Activated B cell treated with CpG ODN at 0.5 μM for 24 hours (primary cell): ENCODE measurements at places on chromosomes 6 and 20.

DNA sequence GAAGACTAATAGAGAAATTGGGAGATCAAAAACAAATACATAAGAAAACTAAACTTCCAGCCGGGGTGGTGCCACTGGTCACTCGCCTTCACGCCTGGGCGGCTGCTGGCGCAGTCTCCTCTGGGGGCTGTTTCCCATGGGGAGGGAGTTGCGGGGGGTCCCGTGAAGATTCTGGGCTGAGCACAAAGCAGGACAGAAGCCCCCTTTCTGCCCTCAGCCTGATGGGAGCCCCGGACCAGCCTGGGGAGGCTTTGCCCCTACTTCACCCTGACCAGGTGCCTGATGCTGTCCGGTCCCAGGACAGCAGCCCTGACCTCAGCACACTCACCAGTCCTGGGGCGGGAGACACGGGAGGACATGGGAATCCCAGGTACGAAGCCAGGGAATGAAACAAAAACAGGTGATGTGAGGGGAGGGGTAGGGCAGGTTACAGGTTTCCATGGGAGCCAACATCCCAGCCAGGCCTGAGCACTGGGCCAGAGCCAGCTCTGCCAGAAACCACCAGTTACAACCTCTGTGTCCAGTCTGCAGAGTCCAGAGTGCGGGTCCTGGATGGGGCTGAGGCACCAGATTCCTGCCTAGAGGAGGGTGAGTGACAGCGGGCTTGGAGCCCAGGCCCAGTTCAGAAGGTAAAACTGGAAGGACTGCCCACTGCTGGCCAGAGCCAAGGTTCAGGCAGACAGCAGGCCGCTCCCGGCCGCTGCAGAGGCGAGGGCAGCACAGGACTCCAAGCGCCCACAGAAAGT lies 326.4 kb downstream of the TAF4 start:
- H3K27me3 ChIP-seq = no peaks in the 10 kb centered on the region
- H3K27ac ChIP-seq = no peak overlapping the region
- H3K4me3 ChIP-seq = no peak overlapping the region
- H3K4me1 ChIP-seq = no peaks in the 10 kb centered on the region
- DNase-seq = no peak
- no peaks in the 10 kb centered on the region for H3K36me3 ChIP-seq

DNA sequence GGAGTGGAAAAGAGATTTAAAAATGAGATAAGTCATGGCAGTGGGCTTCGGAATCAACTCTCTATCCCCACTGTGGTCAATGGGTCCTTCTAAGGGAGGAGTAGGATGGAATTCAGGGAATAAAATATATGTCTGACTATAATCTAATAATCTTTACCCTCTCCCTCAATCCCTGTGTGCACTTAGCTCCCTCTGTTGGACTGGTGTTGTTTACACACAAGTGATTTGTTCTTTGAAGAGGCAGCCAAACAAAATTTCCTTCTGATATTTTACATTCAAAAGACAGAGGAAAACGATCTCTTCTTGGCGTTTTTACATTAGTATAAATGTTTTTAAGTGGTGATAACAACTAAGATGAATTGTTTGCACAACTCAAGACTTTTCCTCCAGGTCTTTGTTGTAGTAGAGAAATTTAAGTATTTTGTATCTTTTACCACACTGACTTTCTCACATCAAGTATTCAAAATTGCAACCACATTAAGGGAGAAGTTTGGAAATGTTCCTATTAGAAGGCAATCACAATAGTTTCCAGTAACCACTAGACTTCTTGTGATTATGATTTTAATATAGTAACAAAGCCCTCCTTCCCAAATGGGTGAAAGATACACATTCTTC lies 317.8 kb downstream of the CENPW start:
- H3K36me3 ChIP-seq = no peaks in the 10 kb centered on the region
- H3K27me3 ChIP-seq = no peaks in the 10 kb centered on the region
- no peak for DNase-seq
- H3K4me1 ChIP-seq = no peaks in the 10 kb centered on the region
- no peak overlapping the region for H3K27ac ChIP-seq

DNA sequence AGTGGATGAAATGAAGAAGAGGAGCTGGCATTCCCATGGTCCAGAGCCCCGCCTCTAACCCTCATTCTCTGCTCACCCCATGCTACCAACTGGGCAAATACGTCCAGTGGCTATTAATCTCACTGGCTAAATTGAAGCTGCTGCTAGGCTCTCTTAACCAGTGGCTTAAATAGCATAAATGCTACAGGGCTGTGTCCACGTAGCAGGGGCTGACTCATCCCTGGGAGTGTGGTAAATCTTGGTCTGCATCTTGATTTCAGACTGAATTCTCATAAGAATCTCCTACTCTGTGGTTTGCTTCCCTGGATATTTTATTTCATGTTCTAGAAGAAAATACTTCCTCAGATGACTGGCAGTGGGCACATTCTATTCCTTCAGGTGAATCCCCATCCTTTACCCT lies 193.1 kb upstream of the ARG1 start:
- peaks cover 20% of the 10 kb centered on the region for H3K4me1 ChIP-seq
- H3K4me3 ChIP-seq = no peak overlapping the region
- peaks cover 3% of the 10 kb centered on the region for H3K27me3 ChIP-seq
- no peak for DNase-seq

GRCh38 chr6:1667012-1667804 lies 57.5 kb downstream of the FOXC1 start:
- peaks cover 3% of the 10 kb centered on the region for H3K27me3 ChIP-seq
- no peak overlapping the region for H3K27ac ChIP-seq
- H3K36me3 ChIP-seq = no peaks in the 10 kb centered on the region
- DNase-seq = no peak
- no peak overlapping the region for H3K4me3 ChIP-seq

DNA sequence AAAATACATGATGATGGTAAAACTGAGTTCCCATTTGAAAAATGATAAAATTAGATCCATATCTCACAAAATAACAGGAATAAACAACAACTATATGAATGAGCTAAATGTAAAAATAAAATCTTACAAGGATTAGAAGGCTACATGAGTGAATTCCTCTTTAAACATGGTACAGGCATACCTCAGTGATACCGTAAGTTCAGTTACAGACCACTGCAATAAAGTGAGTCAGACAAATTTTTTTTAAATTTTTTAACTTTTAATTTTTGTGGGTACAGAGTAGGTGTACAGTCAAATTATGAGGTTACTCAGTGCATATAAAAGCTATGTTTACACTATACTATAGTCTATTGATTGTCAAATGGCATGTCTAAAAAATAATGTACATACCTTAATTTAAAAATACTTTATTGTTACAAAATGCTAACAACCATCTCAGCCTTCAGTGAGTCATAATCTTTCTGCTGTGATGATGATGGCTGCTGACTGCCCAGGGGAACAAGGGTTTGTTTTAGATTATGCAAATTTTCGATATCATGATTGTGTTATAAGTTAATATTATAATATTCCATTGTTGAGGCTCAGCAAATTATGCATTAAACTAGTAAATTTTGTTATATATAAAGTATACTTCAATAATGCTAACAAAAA lies 222.8 kb upstream of the RUNX2 start:
- no peak overlapping the region for H3K4me3 ChIP-seq
- no peaks in the 10 kb centered on the region for H3K36me3 ChIP-seq
- H3K27ac ChIP-seq = no peak overlapping the region
- H3K27me3 ChIP-seq = no peaks in the 10 kb centered on the region
- H3K4me1 ChIP-seq = peaks cover 8% of the 10 kb centered on the region
- DNase-seq = no peak

DNA sequence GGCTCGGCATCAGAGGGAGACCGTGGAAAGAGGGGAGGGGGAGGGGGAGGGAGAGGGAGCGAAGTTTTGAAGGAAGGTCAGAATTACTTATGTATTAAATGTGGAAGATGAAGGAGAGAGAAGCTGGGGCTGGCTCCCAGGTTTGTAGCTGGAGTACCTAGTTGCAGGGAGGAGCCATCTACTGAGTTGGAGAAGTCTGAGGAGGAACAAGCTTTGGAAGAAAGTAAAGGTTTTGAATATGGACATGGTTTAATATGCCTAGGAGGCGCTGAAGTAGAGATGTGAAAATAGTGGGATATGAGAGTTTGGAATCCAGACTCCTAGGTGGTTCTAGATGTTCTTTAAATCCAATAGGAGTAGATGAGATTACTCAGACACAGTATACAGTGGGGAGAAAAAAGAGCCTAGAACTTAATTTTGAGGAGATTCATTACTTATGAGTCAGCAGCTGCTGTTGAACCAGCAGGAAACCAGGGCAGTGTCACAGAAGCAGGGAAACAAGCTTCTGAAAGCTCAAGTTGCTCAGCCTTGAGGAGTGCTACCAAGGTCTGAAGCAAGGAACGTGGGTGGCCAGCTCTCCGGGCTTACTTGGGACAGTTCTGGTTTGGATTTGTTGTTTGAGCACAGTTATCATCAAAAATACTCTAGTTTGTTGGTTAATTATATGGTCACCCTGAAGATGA lies 149.3 kb downstream of the UTRN start:
- no peak overlapping the region for H3K27ac ChIP-seq
- H3K36me3 ChIP-seq = peaks cover 69% of the 10 kb centered on the region
- H3K4me1 ChIP-seq = peaks cover 7% of the 10 kb centered on the region

- no peaks in the 10 kb centered on the region for H3K27me3 ChIP-seq
- DNase-seq = no peak
- no peak overlapping the region for H3K4me3 ChIP-seq
- H3K4me1 ChIP-seq = no peaks in the 10 kb centered on the region
- H3K27ac ChIP-seq = no peak overlapping the region
Measured at GRCh38 chr6:94401311-94401710, 982.0 kb upstream of the EPHA7 start.

GRCh38 chr6:95923518-95923917 lies 92.3 kb upstream of the FUT9 start:
- H3K27ac ChIP-seq = no peak overlapping the region
- DNase-seq = no peak
- H3K4me1 ChIP-seq = no peaks in the 10 kb centered on the region
- H3K4me3 ChIP-seq = no peak overlapping the region
- no peaks in the 10 kb centered on the region for H3K36me3 ChIP-seq
- H3K27me3 ChIP-seq = no peaks in the 10 kb centered on the region

DNA sequence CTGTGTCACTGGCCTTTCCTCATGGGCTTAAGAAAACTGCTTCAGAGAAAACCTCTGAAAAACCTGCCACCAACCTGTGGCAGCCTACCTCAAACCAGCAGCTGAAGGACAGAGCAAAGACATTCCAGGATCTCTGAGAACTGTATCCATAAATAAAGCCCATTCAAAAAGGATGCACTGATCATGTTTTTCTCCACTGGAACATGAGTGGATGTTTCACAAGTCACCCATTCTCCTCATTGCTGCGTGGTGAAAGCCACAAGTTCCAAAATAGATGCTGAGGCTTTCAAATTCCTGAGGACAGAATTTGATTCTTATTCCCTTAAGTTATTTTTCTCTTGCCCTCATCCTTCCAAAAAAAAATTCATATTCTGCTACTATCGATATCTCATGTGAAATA lies 280.6 kb downstream of the KHDC1L start:
- no peak overlapping the region for H3K27ac ChIP-seq
- no peaks in the 10 kb centered on the region for H3K27me3 ChIP-seq
- H3K4me1 ChIP-seq = no peaks in the 10 kb centered on the region
- no peak overlapping the region for H3K4me3 ChIP-seq

- no peak overlapping the region for H3K27ac ChIP-seq
- no peaks in the 10 kb centered on the region for H3K4me1 ChIP-seq
- H3K27me3 ChIP-seq = no peaks in the 10 kb centered on the region
- H3K36me3 ChIP-seq = peaks cover 20% of the 10 kb centered on the region
Measured at GRCh38 chr6:47571488-47571887, 93.9 kb downstream of the CD2AP start.

DNA sequence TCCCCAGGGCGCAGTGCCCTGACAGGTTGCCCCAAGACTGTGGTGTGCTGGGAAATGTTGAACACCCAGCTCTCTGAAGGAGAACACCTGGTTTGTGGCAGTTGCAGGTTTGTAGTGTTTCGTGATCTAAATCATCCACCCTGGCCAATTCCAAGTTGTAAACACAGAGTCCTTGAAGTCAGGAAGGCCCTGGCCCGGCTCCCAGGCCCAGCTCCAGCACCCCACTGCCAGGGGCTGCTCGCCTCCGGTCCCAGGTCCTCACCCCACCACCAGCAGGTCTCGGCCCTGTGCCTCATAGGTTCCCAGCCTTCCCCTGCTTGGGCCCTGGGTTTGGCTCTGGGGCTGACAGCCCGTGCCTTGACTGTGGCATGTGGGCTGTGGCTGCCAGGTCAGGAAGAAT lies 121.4 kb upstream of the MLN start:
- H3K4me1 ChIP-seq = peaks cover 4% of the 10 kb centered on the region
- DNase-seq = no peak
- H3K36me3 ChIP-seq = no peaks in the 10 kb centered on the region
- no peaks in the 10 kb centered on the region for H3K27me3 ChIP-seq

- DNase-seq = no peak
- no peaks in the 10 kb centered on the region for H3K27me3 ChIP-seq
- H3K36me3 ChIP-seq = peaks cover 11% of the 10 kb centered on the region
- H3K4me1 ChIP-seq = peaks cover 73% of the 10 kb centered on the region
Measured at GRCh38 chr6:356828-357251, 34.7 kb upstream of the IRF4 start.

- H3K36me3 ChIP-seq = no peaks in the 10 kb centered on the region
- H3K27ac ChIP-seq = no peak overlapping the region
- H3K4me1 ChIP-seq = no peaks in the 10 kb centered on the region
- H3K27me3 ChIP-seq = peaks cover 10% of the 10 kb centered on the region
- no peak overlapping the region for H3K4me3 ChIP-seq
Measured at GRCh38 chr20:64191002-64191401, 26.8 kb downstream of the MYT1 start.

DNA sequence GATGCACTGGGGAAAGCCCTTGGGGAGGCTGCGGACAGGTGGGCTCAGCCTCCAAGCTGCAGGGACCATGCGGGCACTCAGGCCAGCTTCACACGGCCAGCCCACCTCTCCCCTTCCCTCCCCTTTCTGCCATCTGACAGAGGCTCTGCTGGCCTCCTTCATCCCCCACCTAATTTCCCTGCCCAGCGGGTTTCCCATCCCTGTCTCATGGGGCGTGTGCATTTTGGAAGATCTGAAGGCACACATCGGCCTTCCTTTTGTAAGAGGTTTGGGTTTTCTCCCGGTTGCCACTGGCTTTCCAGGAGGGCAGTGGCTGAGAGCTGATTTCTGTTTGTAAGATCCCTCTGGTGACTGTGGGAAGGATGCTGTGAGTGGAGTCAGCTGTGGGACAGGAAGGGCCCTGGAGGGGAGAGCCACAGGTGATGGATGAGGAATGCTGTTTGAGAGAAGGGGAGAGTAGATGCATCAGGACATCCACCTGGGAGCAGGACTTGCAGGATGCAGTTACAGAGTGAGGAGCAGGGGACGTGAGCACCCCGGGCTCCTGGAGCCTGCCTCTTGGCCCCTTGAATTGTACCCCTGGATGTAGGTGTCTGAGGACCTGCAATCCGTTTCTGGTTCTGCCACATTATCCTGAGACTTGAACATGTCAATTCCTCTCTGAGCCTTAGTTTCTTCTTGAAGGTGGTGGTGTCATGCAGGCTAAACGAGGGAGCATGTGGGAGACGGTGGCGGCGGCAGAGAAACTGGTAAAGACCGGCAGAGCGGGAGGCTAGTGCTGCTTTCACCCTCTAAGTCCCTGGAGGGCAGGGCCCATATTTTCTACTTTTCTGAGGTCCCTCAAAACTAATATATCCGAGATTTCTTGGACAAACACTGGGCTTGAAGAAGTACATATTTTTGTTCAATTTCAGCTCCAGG lies 5.9 kb upstream of the TUBB1 start:
- no peak overlapping the region for H3K27ac ChIP-seq
- no peak overlapping the region for H3K4me3 ChIP-seq
- H3K27me3 ChIP-seq = no peaks in the 10 kb centered on the region
- DNase-seq = no peak

GRCh38 chr6:40788661-40789655 lies 201.8 kb upstream of the LRFN2 start:
- no peak for DNase-seq
- H3K4me1 ChIP-seq = peaks cover 5% of the 10 kb centered on the region
- peaks cover 6% of the 10 kb centered on the region for H3K27me3 ChIP-seq
- no peaks in the 10 kb centered on the region for H3K36me3 ChIP-seq
- H3K4me3 ChIP-seq = no peak overlapping the region
